ENCODE measurements at places on chromosomes 5 and 9.

DNA sequence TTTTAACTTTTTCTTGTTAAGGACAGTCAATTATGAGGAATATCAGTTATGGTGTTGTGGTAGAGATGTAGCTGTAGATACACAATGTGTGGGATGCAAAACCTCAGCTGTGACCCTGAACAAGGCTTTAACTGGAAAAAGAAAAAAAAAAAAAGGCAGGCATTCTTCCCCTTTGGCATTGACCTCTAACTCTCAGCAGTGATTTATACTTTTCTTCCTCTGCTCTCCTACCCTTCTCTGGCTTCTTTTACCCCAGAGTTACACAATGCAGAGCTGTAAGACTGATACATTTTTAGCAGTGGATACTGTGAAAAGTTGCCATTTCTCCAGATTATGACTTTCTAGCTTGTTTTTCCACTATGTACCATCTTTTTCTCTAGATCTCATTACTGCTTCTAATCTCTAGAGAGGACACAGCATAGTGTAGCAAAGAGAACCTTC lies 2.0 kb downstream of the CTNNAL1 start:
- DNase-seq: no peak

- DNase-seq: no peak
Observed at GRCh38 chr9:30506749-30507148, 1877.7 kb upstream of the ACO1 start.

DNA sequence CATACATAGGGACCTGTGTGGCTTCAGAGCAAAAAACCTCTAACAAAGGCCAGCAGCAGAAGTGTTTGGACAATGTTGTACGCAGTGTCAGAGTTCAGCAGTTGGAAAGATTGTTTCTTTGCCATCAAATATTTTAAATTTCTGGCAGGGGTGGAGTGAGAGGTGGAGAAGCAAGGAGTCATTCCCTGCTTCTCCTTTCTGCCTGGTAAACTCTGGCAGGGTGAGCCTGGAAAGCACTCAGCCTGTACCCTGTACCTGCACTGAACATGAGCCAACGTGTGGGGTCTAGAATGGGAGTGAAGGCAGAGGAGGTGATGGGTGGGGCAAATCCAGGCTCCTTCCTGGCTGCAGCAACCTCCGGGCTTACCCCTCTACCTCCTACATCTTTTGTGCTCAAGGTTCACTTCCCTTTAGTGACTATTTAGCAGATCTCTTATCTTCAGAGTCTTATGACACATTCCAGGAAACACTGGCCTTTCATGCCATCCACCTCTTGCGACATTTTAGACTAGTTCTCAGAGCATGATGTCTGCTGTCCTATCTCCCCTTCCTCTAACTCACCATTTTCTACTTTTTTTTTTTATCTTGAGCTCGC lies 445.0 kb upstream of the PIK3R1 start:
- no peak for DNase-seq

DNA sequence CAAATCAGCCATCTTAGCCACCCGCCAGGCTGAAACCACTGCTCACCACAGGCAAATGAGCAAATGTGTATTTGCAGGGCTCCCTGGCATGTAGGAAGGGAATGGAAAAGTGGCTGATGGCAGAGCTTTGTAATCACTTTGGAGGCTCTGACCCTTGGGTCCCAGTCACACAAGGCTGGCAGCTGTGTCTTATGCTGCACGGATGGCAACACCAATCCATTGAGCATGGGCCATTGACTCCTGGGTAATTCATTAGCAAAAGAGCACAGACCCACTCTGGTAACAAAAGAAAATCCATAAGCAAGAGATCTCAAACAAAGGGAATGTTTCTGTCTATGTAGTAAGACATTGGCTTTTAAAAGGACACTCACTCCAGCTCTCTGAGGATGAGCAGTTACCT lies 57.6 kb downstream of the SPOCK1 start:
- DNase-seq: no peak

GRCh38 chr9:34403554-34404380 lies 27.1 kb upstream of the MYORG start:
- peak; percentile 15 for DNase-seq

DNA sequence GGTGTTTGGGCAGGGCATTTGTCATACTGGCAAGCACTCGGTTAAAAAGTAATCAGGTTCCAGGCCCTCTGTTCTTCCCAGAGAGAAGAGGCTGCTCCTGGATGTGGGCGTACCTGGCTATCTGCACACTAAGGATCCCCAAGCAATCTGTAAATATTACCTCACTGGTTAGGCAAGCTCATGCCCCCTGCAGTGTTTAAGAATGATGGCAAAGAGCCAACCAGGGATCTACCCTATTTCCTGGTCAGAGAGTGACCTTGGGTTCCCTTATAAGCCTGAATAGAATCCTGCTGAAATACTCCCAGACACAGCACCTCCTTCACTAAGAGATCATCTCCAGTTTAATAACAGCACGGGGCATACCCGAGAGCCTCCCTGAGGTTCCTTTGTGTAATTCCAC lies 181.2 kb downstream of the PIK3R1 start:
- no peak for DNase-seq

GRCh38 chr9:35651956-35652828 lies 1.5 kb upstream of the SIT1 start:
- no peak for DNase-seq

- no peak for DNase-seq
Observed at GRCh38 chr5:33470544-33470943, 29.8 kb downstream of the TARS1 start.

DNA sequence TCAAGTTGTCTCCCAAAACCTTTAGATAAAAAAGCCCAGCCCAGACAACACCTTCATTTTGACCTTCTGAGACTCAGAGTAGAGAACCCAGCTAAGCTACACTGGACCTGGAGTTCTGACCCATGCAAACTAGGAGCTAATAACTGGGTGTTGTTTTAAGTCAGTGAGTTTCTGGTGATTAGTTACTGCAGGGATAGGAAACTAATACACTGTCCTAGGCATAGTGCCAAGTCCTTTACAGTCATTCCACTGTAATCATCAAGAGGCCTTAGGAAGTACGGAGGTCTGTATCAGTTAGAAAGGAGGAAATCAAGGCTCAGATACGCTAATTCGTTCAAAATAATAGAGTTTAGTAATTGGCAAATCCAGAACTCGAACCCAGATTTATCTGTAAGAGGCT lies 197.9 kb downstream of the KCTD16 start:
- no peak for DNase-seq

DNA sequence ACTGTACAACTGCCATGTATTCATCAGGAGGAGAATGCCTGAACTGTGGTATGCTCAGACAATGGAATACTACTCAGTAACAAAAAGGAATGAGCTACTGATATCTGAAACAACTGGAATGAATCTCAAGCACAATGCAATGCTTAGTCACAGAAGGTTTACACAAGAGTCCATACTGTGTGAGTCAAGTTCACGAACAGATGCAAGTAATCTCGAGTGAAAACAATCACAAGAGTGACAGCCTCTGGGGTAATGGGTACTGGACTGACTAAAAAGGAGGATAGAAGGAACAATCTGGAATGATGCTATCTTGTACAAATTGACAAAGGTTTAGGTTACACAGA lies 19.5 kb upstream of the GOLGA1 start:
- DNase-seq: no peak

DNA sequence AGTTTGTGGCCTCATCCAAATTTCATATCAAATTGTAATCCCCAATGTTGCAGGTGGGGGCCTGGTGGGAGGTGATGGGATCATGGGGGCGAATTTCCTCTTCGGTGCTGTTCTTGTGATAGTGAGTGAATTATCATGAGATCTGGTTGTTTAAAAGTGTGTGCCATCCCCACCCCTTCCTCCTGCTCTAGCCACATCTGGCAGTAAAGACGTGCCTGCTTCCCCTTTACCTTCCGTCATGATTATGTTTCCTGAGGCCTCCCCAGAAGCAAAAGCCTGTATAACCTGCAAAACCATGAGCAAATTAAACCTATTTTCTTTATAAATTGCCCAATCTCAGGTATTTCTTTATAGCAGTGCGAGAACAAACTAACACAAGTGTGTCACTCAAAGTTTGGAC lies 71.0 kb upstream of the MOCS2 start:
- DNase-seq: no peak

DNA sequence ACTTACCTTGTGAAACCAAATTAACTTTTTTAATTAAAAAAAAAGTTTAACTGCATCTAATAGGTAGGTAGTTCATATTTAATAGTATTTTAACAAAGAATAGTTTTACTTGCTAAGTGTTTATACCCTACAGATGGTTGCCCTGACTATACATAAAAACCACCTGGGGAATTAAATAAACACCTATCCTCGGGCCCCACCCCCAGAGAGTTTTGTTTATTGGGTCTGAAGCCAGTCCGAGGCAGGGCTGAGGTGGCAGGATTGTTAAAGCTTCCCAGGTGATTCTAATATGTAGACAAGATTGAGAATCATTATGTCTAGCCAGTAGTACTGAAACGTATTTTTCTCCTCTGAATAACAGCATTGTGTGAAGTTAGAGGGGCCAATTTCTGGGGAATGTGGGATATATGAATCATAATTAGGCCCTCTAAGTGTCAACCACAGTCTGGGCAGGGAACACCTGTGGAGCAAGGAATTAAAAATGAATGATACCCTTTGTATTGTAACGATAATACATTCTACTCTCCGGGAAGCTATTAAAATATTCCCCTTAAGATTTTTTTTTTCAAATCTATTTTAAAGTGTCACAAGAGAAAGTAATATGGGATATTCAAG lies 5.6 kb upstream of the PAM start:
- no peak for DNase-seq

DNA sequence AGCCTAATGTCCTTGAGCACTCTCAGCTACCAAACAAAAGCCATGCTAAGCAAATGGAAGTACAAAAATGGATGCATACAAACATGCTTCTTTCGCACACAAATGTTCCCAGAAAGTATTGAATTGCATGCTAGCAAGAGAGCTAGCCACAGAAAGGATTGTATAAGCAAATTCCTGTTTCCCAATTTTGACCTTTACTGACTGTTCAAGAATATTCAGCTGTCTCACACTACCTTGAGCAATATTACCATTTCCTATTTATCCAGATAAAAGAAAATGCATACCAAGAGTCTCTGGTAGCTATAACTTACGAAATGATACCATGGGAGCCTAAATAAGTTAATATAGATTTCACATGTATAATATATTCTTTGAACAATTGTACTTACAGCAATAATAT lies 264.6 kb downstream of the TMEM167A start:
- no peak for DNase-seq

DNA sequence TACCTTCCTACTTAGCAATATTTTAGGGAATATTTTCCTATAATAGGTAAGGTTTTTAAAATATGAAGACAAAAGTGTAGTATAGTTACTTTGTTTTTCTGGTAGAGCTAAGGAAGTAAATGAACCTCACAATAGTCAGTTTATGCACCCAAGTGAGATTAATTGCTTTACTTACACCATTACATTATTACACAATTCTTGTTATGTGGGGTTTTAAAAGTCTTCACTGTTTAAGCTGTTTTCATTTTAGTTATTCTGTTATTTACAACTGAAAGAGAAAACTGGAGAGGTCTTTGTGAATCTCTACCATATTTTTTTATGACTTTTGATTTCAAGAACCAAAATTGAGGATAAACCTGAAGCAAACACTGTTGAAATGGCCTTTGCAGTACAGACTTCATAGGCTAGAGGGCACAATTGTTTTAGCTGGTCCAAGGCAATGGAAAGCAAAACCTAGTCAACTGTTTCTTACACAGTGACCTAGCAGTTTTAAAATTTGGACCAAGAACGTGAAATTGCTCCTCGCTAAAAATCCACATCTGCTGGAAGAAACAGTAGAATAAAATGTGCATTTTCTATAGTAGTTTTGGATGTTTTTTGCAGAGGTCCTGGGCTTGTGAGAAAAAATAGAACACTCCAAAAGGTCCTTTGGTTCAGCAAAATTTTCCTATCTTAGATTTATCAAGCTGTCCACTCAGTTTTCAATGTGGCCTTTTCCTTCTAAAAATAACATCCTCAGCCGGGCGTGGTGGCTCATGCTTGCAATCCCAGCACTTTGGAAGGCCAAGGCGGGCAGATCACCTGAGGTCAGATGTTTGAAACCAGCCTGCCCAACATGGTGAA lies 66.4 kb upstream of the FER start:
- DNase-seq: no peak

DNA sequence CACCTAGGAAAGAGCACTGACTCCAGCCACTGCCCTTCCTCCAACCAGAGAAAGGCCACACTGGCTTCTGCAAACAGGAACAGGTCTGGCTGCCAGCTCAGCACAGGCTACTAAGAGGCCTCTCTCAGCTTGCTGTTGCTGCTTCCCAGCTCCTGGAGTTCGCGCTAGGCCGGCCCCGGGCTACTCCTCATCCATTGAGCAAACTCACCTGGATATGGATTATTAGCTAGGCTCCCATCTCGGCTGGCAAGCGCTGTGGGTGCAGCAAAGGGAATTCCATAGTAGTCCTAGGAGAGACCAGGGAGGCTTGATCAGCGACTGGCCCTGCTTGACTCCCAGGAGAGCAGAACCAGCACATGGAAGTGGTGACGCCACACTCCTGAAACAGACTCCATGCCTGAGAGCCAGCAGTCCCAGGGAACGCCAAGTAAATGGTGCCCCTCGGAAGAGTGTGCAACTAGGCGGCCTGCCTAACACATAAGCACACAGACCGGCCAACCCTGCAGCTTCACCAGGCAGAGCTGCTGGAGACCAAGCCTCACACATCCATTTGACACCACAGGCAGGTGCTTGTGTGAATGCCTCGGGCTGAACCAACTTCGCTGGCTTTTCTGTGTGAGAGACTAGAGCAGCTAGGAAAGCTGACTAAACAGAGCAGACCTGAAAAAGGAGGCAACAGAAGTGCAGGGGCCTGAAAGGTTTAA lies 107.2 kb downstream of the UBE2R2 start:
- no peak for DNase-seq

GRCh38 chr5:171848486-171848885 lies 62.9 kb downstream of the SMIM23 start:
- DNase-seq: no peak

DNA sequence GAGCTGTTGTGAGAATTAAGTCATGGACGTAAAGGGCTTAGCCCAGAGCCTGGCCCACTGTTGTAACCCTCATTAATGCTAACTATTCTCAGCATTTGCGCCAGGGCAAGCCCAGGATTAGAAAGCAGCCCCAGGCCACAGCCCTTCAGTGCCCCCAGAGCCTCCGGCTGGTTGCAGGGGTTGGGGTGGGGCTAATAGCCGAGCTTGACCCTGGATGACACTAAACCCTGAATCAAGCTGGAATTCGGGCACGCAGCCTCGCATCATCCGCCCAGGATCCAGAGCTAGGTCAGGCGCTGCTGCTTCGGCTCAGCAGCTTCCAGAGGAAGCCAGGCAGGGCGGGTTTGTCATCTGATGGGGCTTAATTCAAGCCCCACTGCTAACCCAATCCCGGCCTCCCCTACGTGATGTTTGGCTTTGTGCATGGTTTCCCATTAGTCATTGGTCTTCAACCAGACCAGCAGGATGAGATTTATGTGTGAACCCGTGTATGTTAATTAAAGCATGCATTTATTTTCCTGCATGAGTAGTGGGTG lies 1.2 kb upstream of the MEGF9 start:
- no peak for DNase-seq
